ENCODE measurements at places on chromosomes 3 and 15.
A peak's percentile ranks its signal among the peaks of the same experiment; 100 is the strongest.

DNA sequence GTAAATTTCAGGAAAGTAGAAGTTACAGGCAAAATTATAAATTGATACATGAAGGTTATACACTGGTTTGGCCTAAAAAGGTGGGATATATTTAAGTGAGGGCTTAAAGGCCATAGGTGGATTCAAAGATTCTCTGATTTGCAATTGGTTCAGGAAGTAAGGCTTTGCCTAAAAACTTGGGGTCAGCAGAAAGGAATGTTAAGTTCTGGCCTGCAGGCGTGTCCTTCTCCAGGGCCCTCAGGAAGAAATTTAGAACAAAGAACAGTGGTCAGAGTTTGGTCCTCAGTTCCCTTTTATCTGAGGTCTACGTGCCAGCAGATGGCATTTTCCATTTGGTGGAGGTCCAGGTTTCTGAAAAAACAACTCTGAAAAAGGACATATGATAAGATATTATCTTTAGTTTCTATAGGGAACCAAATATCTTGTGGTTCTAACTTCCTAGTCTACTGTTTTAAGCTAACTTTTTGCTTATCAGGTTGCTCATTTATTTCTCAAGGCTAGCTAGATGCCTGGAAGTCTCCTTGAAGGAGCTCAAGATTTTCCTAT is 40.5 kb downstream of the SCN11A start:
- no peak for DNase-seq

DNA sequence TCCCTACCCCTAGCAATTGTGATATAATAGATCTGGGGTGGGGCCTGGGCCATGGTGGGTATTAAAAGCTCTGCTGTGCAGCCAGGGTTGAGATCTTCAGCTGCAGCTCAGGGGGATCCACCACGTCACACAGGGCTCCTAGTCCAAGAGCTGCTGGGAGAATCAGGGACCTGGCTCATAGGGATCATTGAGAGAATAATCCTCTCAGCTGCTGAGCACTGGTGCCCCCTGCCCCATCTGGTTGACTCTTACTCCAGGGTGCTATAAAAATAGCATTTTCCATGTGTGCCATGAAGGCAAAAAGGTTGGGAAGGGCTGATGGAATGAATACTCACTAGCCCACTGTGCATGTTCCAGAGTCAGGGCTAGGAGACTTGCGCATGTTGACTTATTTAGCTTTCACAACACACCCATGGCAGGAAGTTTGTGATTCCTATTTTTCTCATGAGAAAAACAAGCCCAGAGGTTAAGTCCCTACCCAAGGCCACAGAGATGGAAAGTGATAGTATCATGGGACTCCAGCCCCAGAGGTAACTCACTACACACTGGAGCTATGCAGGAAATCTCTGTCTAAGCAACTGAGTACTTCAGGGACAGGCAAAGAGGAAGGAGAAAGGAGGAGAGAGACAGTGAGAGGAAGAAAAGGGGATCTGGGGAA is 94.6 kb upstream of the HERC1 start:
- no peak for DNase-seq

- DNase-seq = no peak
Measured at GRCh38 chr3:194621947-194622346, 11.3 kb downstream of the TMEM44 start.

GRCh38 chr3:28674212-28674611 is 325.6 kb upstream of the AZI2 start:
- no peak for DNase-seq

GRCh38 chr3:37768107-37768809 is 93.4 kb upstream of the CTDSPL start:
- DNase-seq = no peak

DNA sequence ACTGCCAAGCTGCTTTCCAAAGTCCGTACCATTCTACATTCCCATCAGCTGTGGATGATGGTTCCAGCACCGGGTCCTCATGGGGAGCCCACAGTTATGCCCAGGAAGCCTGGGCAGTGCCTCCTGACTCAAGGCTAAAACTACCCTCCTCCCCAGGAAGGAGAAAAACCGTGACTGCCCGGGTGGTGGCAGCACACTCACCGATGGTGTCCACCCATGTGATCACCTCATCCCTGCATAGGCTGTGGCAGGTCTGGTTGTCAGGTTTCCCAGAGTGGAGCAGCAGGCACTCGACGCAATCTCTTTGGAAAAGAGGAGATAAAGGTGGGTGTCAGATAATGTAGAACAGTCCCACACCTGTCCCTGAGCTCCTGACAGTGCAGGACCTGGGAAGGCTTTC is 38.6 kb downstream of the UMPS start:
- no peak for DNase-seq

GRCh38 chr15:96595951-96596350 is 265.5 kb downstream of the NR2F2 start:
- no peak for DNase-seq

DNA sequence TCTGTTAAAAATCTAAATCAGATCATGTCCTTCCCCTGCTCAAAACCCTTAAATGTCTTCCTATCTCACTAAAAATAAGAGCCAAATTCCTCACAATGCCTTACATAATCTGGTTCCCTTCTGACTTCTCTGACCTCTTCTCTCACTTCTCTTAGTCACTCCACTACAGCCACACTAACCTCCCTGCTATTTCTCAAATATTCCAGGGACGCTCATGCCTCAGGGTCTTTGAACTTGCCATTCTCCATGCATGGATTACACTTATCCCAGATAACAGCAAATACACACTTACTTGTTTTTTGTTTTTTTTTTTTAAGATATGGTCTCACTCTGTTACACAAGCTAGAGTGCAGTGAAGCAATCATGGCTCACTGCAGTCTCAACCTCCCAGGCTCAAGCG is 8.5 kb downstream of the TP53BP1 start:
- DNase-seq = no peak

GRCh38 chr3:117774130-117774529 is 1064.6 kb downstream of the TUSC7 start:
- DNase-seq = no peak

GRCh38 chr3:146131616-146132410 is 29.2 kb downstream of the PLOD2 start:
- DNase-seq = no peak

DNA sequence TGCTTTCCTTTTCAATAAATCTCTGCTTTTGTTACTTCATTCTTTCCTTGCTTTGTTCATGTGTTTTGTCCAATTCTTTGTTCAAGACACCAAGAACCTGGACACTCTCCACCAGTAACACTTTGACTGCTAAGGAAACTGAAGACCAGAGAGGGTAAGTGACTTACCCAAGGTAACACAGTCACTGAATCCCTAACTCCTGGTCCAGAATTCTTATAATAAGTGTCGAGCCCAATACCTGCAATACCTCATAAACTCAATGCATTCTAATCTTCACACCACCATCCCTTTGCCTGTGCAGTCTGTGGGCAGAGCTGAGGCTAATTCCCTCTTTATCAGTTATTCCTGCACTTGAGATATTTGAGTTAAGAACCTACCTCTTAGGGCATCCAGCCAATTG is 237.8 kb downstream of the UACA start:
- DNase-seq = no peak

GRCh38 chr15:99057020-99057419 is 47.9 kb upstream of the SYNM start:
- DNase-seq = no peak

DNA sequence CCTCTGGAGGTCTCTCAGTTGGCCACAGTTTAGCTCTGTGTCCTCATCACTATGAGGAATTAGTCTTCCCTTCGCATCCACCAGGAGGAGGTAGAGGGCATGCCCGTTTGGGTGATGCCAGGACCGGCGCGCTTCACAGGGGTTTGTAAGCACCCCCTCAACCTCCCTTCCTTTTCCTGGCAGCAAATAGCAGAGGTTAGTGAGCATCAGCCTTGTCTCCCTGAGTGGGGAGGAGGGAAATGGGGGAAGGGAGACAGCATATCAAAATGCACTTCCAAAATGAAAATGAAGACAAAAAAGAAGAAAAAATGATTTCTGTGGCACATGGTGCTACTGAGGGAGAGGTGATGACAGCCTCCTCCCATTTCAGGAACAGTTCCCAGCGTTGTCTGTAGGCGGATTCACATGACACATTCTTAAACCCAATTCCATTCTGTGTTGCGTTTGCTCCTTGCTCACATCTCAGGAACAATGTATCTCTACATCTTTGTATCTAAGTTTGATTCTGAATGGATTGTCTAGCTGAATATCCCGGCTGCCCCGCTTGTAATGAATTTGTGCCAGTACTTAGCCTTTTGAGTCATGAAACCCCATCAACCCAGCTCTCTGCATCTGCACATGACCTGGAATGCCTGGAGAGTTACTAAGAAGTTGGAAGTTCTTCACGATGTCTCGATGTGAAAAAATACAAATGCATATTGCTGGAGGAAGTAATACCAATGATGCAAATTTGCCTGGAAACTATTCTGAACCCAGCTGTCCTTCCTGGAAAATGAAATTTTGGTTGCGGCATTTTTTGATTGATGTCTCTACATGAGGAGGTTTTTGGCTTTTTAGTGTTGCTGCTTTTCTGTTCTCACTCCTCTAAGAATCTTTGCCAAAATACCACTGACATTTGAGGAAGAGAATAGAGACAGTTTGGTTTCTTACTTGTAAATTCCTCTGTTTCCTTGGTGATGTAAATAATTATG is 45.2 kb downstream of the TYRO3 start:
- DNase-seq = peak; percentile 41

DNA sequence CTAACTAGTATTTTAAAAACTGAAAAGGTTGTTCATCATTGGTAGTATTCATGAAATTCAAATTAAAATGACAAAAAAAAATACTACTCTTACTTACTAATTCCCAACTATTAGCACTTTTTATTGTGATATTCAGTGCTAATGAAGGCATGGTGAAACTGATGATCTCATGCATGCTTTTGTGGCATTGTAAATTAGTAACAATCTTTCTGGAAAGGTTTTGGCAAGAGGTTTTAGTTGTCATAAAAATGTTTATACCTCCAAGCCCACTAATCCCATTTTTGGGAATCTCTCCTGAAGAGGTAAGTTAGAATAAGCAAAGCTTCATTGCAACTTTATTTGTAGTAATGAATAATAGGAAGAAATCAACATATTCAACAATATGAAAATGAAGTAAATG is 53.0 kb downstream of the LYSMD4 start:
- no peak for DNase-seq

- DNase-seq = no peak
Measured at GRCh38 chr3:161941891-161942290, 445.3 kb downstream of the OTOL1 start.

GRCh38 chr3:132730891-132731580 is 8.8 kb upstream of the NPHP3 start:
- DNase-seq = no peak

- no peak for DNase-seq
Measured at GRCh38 chr3:160401291-160402095, 2.0 kb downstream of the SMC4 start.

GRCh38 chr3:54999159-54999558 is 71.3 kb upstream of the LRTM1 start:
- DNase-seq = no peak

GRCh38 chr15:57472861-57473260 is 96.6 kb downstream of the CGNL1 start:
- DNase-seq = no peak

GRCh38 chr15:40917585-40917984 is 11.6 kb upstream of the DLL4 start:
- no peak for DNase-seq

DNA sequence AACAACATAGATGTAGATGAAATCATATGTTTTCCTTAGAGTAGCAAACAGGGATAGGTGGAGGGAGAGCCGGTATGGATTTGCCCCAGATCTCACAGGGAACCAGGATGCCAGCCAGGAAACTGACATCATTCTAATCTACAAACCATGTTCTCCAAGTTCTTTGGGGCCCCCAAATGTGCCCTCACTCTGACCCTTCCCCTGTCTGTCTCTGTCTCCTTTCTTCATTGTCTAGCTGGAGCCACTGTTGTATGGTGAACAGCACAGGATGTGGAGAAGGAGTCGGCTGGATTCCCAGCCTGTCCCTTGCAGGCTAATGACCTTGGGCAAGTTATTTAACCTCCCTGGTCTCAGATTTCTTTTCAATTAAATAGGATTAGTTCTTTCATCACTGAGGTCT is 962 bp downstream of the ATP13A5 start:
- DNase-seq = no peak

- DNase-seq = no peak
Measured at GRCh38 chr3:182124187-182124586, 412.5 kb downstream of the SOX2 start.

- DNase-seq = no peak
Measured at GRCh38 chr3:46354984-46355383, 1.1 kb downstream of the CCR2 start.

Data from activated CD4-positive, alpha-beta T cell treated with anti-CD3 and anti-CD28 coated beads for 1 hour (primary cell).